Karpas-422 (cell line): ENCODE measurements at places on chromosomes 4 and X.
A peak's percentile ranks its signal among the peaks of the same experiment; 100 is the strongest.

DNA sequence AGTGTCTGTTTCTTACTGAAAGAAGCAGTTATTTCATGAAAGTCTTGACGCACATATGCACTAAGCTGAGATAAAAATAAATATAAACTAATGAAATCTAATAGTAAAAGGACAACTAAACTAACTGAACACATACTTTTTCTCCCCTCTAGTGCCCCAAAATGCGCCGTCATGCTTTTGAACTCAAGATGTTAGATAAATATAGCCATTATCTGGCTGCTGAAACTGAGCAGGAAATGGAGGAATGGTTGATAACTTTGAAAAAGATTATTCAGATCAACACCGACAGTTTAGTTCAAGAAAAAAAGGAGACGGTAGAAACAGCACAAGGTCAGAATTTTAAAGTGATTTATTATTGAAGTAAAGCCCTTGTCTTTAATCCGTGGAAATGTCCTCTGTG, 70.2 kb downstream of the DOCK11 start:
- peak; percentile 34 for DNase-seq

- no peak for DNase-seq
Measured at GRCh38 chrX:427812-428725, 41.4 kb upstream of the PPP2R3B start.

DNA sequence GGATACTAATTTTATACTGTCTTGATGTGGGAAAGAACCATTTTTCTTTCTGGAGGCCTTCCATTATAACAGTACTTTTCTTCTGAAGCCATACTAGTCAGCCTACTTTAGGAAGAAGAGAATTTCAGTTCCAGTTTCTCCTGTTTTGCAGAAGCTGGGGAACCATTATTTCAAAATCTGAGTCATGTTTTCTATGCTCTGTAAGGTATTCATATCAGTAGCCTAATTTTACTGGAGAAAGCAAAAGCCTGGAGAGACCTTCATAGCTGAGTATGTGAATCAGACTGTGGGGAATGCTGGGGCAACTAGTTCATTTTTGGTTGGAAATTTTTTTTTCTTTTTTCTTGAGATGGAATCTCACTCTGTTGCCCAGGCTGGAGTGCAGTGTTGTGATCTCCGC, 22.4 kb downstream of the AFF1 start:
- DNase-seq, result no peak

GRCh38 chr4:19146038-19146437, 1105.7 kb upstream of the SLIT2 start:
- DNase-seq, result no peak

- DNase-seq, result no peak
Measured at GRCh38 chr4:122787940-122788339, 38.7 kb upstream of the FGF2 start.

DNA sequence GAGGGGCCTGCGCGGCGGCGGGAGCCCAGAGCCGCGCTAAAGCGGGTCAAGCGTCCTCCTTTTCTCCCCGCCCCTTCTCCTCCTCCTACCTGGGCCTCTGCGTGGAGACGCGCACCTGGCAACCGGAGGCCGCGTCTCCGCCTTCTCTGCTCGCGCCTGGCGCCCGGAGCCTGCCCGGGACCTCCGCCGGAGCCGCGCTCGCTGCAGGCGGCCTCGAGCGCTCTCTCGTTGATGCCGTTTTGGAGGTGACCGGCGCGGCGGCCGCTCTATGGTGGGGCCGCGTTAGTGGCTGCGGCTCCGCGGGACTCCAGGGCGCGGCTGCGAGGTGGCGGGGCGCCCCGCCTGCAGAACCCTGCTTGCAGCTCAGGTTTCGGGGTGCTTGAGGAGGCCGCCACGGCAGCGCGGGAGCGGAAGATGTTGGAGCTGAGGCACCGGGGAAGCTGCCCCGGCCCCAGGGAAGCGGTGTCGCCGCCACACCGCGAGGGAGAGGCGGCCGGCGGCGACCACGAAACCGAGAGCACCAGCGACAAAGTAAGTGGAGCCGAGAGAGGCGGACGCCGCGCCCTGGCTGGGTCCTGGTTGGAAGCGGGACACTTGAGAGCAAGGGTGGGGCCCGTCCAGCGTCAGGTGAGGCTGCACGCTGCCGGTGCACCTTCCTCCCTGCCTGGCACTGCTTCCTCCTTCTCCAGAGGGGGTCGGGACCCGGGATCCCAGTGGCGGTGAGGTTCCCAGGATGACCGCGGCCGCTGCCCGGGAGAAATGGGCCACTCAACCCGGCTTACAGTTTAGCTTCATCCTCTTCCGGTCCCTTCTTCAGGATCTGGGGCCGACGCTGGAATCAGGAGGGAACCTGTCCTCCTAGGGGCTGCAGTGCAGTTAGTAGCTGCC, at the start of gene CDS1:
CDS1 (plus strand) TSS at position 140 of the 888 bp plus-strand sequence; CDS start at position 415, 275 bp downstream.
- no peak for DNase-seq

DNA sequence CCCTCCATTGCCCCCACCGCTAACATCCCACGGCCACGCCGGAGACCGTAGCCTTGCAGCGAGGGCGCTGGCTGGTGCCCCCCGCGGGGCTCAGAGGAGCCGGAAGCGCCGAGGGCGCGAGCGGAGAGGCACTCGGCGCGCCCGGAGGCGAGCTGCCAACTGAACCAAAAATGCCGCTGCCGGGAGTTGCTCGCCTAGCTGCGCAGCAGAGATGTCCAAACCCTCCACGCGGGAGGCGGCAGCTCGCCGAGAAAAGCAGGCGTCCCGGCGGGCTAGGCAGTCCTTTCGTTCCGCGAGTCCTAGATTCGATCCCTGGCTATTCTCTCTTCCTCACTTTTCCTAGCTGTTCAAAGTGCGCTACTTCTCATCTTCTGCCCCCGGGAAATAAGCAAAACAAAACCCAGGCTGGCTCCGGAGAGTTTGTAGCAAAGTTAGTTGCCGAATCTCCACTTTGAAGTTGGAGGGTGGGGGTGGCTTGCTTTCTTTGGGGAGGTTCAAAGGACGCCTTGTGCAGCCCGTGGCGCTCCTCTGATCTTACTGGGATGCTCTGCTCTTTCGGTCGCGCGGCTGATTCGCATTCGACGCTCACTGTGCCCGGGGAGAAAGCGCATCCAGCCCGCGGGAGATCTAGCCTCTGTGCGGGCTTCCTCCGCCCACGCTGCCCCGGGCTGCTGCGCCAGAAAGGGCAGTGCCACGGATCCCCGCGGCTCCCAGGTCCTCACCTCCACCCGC, 723 bp downstream of the NKX6-1 start:
- no peak for DNase-seq

- no peak for DNase-seq
Measured at GRCh38 chr4:53057679-53058078, 195.6 kb downstream of the RASL11B start.

GRCh38 chr4:80302616-80303223, 32.8 kb upstream of the CFAP299 start:
- DNase-seq, result no peak

- no peak for DNase-seq
Measured at GRCh38 chrX:1472975-1473374, 20.3 kb upstream of the ASMTL start.

- DNase-seq, result no peak
Measured at GRCh38 chr4:2364654-2365053, 53.8 kb downstream of the ZFYVE28 start.

- peak; percentile 76 for DNase-seq
Measured at GRCh38 chr4:39976945-39977488, 694 bp downstream of the PDS5A start.

- DNase-seq, result no peak
Measured at GRCh38 chr4:83604321-83604720, 68.4 kb downstream of the GPAT3 start.

DNA sequence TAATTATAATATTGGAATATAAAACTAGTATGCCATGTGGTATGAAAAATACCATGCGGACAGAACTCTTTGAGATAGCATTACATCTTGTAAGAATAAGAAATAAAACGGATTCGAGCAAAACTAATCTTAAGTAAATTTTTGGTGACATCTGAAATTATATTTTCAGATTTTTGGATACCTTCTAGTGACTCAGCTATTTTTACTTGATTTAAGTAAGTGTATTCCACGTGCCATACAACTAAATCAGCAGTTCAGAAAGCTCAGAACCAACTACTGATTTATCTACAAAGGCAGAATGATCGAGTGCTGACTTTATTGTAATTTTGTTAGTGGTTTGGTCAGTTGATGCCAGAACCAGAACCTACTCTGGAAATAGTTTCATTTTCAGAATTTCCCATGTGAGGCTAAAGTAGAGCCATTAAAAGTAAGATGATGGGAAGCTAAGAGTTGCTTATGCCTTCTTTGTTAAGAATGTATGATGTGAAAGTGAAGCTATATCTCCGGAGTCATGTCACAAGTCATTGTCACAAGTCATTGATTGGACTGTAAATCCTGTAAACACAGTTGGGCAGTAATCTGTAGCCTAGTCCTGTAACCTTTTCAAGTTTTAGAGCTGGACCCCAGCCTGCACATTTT, 4.0 kb downstream of the ING2 start:
- no peak for DNase-seq

DNA sequence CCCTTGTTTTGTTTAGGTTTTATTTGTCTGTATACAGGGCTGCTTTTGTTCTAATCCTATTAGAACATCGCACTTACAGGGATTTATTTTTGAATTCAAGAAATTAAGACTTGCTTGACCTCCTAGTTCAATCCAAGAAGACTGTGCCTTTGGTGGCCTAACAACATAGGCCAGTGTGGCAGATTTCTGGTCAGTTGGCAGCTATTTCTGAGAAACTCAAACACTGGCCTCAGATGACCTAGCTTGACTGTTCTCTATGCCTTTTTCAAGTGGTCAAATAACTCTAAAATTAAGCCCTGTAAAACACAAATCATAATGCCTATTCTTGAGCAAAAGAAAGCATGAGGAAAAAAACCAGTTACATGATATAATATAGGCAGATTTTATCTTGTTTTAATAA, 89.3 kb upstream of the GPR34 start:
- no peak for DNase-seq

- peak; percentile 45 for DNase-seq
Measured at GRCh38 chr4:83378419-83378818, 43.8 kb upstream of the HPSE start.

GRCh38 chr4:129378364-129378763, 282.4 kb downstream of the C4orf33 start:
- DNase-seq, result no peak

DNA sequence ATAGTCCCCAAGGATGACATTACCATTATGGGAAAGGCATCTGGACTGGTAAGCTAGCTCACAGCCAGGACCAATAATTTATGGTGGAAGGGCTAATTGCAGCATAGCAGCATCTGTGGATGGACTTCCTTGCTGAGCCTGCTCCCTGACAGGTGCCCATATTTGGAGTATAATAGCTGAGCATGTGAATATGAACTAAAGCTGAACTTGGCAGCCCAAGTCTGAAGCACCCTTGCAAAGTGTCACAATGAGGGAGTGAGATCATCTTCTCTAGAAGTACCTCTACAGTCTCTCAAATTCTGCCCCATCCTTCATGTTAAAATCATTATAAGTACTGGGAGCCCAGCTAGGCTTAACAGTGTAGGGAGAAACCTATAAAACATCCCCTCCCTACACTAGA, 128.2 kb upstream of the INPP4B start:
- no peak for DNase-seq

GRCh38 chrX:106894392-106894909, 8.7 kb downstream of the RIPPLY1 start:
- DNase-seq, result peak; percentile 89

DNA sequence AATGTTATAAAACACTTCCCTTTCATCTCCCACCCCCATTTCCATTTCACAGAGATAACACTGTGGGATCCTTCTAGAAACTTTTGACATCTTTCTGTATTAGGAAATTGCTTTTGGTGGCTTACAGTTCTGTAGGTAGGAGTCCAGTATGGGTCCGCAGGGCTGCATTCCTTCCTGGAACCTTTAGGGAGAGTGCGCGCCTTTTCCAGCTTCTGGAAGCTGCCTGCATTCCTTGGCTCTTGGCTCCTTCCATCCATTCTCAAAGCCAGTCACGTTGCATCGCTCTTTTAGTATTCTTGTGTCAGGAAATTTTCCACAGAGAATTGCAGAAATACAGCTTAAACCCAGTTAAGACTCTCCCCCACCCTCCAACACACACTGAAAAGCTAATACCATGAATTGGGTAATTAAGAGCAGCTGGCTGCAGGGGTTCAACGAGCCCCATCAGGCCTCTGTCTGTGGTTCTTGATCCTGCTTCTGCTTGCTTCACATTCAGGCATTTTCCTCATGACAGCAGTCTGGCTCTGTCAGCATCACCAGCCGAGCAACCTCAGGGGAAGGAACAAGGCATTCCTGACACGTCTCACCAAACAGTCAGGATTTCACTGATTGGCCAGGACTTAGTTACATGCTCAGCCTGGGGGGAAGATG, 48.8 kb downstream of the SEPTIN11 start:
- DNase-seq, result no peak

DNA sequence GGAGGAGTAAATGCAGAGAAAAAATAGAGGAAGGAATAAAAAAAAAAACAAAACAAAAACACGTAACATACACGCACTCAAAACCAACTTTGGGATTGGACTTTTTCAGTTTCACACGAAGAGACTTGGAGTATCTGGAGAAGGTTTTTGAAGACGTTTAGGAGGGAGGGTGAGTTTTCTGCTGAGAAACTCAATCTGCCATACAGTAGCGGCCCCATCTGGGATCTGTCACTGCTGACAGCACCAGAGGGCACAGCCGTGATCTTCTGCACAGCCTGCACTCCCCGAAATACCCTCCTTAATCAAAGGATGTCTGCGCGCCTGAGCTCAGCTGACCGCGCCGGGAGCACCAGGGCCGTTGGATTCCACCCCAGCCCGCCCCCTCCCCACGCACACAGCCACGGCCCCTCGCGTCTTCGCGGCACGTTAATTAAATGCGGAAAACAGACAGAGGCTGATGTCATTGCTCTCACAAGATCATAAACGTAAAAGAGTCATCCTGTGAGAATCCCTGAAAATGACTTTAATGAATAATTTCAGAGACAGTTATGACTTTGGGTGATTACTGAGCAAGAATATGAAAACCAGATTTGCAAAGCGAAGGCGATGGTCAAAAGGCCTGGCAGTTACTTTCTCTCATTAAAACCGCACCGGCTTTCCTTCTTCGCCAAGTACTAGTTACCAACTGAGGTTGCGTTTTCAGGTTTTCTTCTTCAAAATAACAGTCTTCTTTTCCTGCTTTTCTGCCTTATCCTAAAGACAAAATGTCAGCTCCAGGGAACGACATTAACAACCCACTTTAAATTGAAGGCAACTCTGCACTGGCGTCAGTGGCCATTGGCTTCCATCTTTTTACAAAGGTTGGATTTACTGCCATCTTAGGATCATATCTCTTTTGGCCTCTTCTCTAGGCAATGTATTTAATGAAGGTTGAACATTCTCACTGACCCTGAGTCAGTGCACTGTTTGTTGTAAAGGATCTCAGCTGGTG, 10.6 kb downstream of the HAND2 start:
- no peak for DNase-seq

DNA sequence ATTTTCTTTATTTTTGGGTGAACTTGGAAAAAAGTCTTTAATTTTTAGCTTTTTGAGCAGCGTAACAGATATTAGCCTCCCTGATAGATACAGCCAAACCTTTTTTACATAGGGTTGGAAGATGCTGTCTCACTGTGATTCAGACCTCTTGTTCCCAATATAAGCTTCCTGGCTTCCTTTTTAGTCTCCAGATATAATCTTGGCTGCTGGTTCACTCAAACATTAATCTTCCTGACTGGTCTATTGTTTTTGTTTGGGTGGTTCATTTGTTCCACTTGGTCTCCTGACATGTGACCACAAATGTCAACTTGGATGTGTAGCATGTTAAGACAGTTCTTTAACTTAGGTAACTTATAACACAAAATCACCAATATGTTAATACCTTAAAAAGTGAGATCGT, 23.0 kb downstream of the RPA4 start:
- DNase-seq, result no peak
